ENCODE measurements at places on chromosomes 11 and 22.

DNA sequence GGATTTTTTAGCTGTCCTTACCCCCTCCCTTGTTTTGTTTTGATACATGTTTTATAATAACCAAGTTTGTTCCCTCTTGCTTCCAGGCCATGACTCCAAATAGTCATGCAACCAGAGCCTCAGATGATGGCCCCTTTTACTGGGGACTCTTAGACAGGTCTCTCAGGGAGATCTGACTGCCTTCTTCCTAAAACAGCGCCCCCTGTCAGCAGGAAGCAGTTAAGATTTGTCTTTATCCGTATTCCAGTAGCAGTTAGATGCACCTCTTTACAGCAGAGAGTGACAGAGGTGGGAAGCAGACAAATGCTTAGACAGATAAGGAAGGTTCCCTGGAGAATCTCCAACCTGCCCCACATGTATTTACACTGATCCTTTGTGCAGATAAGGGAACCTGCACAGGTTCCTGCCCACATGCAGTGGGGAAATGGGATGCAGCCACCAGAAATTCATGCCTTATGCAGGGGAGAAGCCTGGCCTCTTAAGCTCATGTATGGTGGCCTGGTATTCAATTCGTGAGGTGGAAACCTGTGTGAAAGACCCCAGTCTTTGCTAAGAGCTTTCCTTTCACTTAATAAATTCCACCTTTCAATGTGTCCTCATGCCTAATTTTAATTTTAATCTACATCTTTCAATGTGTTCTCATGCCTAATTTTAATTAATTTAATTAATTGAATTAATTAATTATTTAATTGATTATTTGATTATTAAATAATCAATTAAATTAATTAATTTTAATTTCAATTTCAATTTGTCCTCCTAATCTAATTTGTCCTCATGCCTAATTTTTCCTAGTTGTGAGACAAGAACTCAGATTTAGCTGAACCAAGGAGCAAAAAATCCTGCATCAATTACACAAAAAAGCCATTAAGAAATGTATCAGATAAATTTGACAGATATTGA is 11.5 kb upstream of the GLYAT start:
- DNase-seq, result no peak

GRCh38 chr22:24827296-24827695 is 21.3 kb downstream of the SGSM1 start:
- no peak for DNase-seq

DNA sequence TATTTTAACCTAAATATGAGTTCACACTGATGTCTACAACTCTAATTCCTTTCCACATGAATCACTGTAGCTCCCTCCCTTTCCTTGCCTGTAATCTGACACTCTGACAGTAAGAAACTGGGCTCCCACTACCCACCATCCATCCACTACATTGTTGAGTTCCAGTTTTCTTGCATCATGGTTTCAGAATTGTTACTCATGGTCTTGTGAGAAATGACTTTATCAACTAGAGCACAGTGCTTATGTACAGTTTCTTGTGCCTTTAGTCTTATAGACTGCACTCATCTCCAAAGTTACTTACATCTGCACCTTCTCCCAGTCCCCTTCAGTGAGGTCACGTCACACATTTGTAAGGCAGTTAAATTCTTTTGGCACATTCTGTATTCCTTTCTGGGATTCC is 78.6 kb downstream of the RTL6 start:
- DNase-seq, result no peak

GRCh38 chr11:107683061-107683460 is 28.8 kb downstream of the SLN start:
- DNase-seq, result no peak

GRCh38 chr22:48500471-48501230 is 1327.0 kb downstream of the BRD1 start:
- no peak for DNase-seq

DNA sequence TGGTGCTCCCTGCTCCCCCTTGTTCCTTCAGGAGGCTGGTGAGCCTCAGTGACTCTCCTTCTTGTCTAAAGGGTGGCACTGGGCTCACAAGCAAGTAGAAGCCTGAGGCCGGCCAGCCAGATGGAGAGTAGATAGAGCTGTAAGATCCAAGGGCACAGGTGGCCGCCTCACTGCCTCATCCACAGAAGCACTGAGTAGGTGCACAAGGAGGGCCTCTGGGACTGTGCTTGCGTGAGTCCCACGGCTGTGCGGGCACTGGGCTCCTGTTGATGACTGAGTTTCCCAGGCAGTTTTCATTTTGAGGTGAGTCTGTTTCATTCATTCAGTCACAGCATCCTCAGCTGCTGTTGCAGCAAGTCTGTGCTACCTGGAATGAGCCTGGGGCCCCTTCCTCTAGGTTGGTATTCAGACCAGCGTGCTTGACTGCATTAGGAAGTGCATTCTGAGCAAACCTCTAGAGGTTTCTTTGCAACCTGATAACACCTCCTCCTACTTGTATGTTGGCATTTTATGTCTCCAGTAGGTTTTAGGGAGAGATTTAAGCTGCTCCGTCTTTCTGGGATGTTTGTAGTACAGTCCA is 184.0 kb downstream of the TBC1D22A start:
- no peak for DNase-seq

DNA sequence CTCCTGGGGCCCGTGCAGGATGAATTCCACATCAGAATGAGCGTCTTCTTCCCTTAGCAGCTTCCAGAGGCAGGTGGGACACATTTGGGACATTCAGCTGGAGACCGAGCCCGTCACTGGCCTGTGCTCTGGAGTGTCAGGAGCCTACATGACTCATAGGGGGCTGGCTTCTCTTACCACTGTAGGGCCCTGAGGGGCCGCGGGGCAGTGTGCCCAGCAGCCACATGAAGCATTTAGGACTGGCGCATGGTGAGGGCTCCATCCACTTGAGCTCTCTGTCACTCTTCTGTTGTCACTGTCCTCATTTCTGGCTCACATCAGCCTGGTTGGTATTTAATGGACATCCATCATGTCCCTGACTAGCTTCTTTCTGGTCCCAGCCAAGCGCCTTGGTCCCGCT is 38.0 kb upstream of the TEF start:
- no peak for DNase-seq

GRCh38 chr11:122723576-122723975 is 68.1 kb downstream of the UBASH3B start:
- DNase-seq, result no peak

GRCh38 chr11:44734843-44735381 is 8.2 kb downstream of the TSPAN18 start:
- no peak for DNase-seq

DNA sequence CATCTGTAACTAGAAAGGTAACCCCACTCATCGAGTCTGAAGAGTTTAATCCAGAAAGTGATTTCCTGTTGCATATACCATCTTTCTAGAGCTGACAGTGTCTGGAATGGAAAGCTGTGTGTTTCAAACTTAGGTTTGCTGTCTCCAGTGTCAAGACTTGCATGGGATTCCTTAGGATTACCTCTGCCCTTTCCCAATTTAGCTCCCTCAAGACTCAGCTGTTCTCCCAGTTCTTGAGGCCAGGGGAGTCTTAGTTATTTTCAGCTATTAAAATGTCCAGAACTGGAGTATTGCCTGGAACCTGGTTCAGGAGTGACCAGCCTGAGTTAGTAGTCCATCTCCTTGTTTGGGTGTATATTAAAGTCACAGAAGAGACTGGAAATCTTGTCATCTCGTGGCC is 25.0 kb upstream of the LDHA start:
- no peak for DNase-seq

DNA sequence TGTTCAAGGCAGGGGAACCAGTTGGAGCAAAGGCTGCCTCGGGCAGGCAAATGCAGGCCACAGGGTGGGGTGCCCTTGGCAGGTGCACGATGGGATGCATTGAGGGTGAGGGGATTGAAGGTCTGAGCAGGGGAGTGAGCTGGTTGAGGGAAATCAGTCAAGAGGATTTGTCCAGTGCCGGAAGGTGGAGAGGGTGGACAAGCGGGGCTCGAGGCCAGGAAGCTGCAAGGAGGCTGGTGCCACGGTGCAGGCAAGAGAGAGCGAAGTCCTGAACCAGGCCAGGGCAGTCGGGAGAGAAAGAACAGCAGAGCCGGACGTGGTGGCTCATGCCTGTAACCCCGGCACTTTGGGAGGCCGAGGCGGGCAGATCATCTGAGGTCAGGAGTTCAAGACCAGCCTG is 10.4 kb upstream of the MS4A10 start:
- no peak for DNase-seq

DNA sequence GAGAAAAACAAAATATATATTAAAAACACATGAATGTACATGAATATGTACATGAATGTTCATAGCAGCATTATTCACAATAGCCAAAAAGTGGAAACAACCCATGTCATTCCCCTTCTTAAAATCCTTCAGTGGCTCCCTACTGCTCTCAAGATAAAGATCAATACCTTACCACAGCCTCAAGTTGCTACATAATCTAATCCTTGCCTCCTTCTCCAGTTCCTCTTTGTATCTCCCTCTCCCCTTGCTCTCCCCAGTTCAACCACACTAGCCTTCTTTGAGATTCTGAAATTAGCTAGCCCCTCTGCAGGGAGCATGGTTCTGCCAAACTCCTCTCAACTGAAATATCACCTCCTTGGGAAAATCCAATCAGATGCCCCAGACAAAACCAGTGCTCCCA is 28.1 kb downstream of the MTMR2 start:
- no peak for DNase-seq

- no peak for DNase-seq
Measured at GRCh38 chr11:86749376-86749775, 51.0 kb upstream of the PRSS23 start.

DNA sequence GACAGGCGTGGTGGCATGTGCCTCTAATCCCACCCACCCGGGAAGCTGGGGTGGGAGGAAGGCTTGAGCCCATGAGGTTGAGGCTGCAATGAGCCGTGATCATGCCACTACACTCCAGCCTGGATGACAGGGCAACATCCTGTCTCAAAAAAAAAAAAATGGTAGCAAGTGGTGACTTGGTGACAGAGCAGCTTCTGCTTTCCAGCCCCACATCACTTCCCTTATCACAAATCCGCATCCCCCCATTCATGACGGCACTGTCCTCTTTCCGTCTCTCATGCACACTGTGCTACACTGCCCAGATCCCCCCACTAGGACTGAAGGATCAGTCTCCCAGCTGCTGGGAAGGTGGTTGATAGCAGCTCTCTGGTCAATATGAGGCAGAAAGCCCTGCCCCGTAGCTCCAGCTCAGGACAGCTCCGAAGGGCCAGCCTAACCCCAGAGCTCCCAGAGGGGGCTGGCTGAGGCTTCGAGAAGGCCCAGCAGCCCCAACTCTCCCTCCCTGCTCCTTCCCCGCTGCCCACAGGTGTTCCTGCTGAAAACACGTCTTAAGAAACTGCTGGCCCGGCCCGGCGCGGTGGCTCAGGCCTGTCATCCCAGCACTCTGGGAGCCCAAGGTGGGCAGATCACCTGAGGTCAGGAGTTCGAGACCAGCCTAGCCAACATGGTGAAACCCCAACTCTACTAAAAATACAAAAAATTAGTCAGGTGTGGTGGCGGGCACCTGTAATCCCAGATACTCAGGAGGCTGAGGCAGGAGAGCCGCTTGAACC is 15.9 kb downstream of the PGA5 start:
- DNase-seq, result no peak

GRCh38 chr11:70731271-70732022 is 333.1 kb downstream of the CTTN start:
- DNase-seq, result no peak

GRCh38 chr11:111938687-111939160 is 1.6 kb downstream of the DIXDC1 start:
- DNase-seq, result peak; percentile 91

DNA sequence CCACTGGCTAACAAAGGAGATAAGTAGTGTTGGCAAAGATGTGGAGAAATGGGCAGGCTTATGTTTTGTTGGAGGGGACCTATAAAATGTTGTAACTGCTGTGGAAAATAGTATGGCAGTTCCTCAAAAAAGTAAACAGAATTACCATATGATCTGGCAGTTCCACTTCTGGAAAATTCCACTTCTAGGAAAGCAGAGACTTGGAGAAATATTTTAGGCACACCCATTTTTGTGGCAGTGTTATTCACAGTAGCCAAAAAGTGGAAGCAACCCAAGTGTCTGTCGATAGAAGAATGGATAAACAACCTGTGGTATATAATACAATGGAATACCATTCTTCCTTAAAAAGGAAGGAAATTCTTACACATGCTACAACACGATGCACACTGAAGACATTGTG is 57.0 kb upstream of the ADORA2A start:
- DNase-seq, result no peak

DNA sequence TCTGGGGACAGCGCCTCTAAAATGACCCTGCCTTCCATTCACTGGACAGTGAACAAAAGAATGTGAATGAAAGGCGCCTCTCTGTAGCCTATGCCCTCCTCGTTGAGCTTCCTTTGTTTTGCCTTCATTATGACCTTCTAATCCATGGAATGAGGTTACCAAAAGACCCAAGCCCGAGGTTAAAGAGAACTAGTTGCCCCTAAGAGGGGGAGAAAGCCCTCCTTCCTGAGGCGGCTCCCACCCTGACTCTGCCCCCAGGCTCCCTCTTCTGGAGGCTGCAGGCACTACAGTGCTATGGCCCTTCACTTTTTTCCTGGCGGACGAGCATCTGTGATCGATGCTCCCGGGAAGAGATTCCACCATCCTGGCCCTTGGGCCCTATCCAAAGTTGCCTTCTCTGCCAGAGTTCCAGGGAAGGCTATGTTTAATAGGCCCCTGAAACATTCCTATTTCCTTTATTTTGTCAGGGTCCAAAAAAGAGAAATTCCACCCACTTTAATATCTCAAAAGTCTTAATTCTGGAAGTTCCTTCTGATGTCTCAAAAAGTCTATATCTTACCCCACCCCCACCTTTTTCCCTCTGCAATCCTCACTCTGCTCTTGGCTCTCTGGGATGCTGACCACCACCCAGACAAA is 147.3 kb downstream of the FEZ1 start:
- peak; percentile 20 for DNase-seq

GRCh38 chr11:118401151-118401879 is at the start of gene ATP5MG:
TSS of gene ATP5MG (plus strand) at chr11:118401606. CDS start at chr11:118401666, 60 bp downstream.
- DNase-seq, result peak; percentile 95

DNA sequence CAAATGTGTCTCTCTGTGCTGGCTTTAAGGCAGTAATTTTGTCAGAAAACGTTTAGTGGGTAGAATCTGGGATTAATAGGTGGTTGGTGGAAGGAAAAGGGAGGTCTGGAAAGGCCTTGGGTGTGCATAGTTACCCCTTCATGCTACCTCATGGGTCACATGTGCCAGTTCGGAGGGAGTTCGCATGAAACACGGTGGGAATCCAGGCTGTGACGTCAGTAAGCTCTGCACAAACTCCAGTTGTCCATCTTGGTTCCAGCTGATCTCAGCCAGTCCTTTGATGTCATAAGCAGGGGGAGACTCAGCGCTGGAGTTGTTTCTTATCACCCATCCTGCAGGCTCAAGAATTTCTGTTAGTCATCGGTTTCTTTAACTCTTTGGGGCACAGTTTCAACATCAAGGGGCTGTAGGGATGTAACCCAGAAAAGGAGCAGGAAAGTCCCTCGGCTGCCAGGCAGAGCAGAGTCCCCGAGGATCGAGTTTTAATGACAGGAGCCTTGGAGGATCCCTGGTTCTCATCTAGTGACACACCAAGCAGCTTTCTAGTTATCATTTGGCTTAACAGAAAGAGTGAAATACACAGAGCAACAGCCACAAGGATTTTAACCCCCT is 28.9 kb downstream of the MOV10L1 start:
- DNase-seq, result no peak
